Inflammatory macrophage treated with lipopolysaccharide for 1 hour (primary cell): ENCODE measurements at places on chromosomes 6 and 20.
A peak's percentile ranks its signal among the peaks of the same experiment; 100 is the strongest.

DNA sequence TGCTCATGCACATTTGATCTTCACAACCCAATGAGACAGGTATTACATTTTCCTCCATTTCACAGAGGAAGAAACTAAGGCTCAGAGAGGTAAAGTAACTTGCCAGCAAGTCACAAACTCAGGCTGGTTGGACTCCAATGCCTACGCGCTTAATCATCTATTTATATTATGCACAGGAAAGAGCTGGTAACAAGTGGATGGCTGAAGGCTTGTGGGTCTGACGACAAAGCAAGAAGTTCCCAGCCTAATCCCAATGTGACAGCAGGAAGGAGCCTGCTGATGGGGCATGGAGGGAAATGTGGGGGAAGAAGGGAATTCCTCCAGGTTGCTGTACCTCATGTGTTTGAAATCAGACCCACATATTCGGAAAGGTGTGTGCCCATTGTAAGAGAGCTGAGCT lies 3.9 kb downstream of the CDH22 start:
- DNase-seq: no peak

- no peak for DNase-seq
These were observed 1.4 kb upstream of the PPP1R18 start for GRCh38 chr6:30687659-30688431.

DNA sequence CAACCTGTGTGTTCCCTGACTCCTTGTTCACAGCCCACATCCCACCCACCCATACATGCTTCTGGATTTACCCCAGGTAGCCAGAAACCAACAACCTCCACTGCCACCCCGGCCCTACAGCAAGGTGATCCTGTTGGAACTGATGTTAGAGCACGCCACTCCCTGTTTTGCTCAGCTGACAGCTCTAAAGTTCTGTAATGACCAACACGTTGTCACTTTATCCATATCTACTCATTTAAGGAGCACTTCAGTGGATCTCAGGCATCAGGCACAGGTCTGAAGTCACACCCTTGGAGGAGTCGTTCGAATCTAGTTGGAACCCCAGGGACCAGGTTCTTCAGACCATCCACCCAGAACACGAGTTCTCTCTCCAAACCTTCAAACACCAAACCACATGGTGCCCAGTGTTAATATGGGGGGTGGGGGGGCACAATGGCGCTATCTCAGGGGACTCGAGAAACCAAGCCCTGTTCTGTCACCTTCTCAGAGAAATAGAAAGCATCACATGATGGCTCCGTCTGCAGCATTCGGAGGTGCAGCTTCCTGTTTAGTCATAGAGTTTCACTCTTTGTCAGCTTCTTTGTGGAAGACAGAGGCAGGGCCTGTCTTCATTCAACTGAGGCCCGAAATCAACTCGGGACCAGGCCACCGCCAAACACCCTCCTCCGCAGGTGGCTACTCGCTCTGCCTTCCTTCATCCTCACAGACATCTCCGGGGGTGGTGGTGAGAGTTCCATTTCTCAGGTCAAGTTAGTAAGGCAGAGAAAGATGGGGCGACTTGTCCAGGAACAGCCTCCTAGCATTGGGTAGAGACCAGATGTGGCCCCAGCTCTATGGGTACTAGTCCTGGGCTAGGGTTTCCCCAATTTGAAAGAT lies 142.2 kb downstream of the NFATC2 start:
- DNase-seq: peak; percentile 21

- DNase-seq: peak; percentile 71
These were observed 52.8 kb downstream of the NCOA7 start for GRCh38 chr6:125843593-125843992.

DNA sequence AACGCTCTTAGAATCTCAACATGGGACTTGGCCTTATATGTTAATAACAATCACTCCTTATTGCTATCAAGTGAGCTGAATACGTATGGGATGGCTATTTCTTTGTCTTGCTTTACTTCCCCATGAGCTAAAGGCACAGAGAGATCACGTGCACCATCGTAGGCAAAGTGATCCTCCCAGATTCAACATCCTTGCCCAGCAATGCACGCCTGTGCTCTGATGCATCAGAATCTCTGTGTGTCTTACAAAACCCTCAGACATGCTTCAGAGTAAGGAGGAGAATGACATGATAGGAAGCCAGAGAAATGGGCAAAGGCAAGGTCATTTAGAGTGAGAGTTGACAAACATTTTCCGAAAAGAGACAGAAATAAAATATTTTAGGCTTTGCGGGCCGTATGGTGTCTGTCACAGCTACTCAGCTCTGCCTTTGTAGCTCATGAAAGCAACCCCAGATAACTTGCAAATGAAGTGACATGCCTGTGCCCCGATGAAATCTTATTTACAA lies 277.6 kb upstream of the CDH4 start:
- DNase-seq: no peak

GRCh38 chr6:76862936-76863335 lies 600.4 kb downstream of the HTR1B start:
- DNase-seq: no peak

GRCh38 chr20:41622584-41622983 lies 4.4 kb upstream of the CHD6 start:
- DNase-seq: no peak

DNA sequence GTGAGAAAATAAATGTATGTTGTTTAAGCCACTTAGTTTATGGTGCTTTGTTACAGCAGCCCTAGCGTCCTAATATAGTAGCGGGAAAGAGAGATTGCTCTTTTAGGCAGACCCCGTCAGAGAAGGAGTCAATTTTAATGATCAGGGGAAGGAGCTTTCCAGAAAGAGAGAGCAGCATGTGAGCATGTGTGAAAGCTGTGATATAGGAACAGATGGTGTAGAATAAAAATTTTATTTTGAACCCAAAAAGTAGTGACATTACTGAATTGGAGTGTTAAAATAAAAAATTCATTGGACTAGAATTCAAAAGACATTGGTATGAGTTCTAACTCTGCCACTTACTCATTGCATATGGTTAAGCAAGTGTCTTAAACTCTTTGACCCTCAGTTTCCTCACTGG lies 119.8 kb downstream of the PDE7B start:
- no peak for DNase-seq
